ENCODE measurements at places on chromosomes 5 and 9. TPM values are rescaled to one million over a fixed set of nuclear protein-coding genes. Genes with fewer than 3 reads are reported as not detected.

The PCDHGA2 gene
- total RNA-seq = 2.0 TPM

The GABRA6 gene
- not detected for total RNA-seq

- H3K4me3 ChIP-seq = no peak overlapping the region
- peaks cover 97% of the 10 kb centered on the region for H3K36me3 ChIP-seq
- no peak for DNase-seq
- no peaks in the 10 kb centered on the region for H3K27me3 ChIP-seq
- no peaks in the 10 kb centered on the region for H3K4me1 ChIP-seq
Measured at GRCh38 chr9:137797206-137798120, 80.1 kb upstream of the CACNA1B start.

DNA sequence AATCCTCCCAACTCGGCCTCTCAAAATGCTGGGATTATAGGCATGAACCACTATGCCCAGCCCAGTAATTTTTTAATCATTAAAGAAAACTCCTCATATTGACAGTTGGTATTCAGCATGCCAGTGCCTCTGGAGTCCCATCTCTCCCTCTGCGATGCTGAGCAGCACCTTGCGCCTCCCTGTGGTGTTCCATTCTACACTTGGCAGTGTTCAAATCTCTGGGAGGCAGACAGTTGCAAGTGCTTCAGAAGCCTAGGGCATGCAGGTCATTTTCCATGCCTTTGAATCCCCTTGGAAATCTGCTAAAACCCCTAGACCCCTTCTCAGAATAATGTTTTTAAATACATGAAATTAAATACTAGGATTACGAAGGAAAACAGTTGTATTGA is 41.3 kb downstream of the GARNL3 start:
- H3K4me1 ChIP-seq = peaks cover 4% of the 10 kb centered on the region
- H3K4me3 ChIP-seq = no peak overlapping the region
- H3K27me3 ChIP-seq = no peaks in the 10 kb centered on the region

DNA sequence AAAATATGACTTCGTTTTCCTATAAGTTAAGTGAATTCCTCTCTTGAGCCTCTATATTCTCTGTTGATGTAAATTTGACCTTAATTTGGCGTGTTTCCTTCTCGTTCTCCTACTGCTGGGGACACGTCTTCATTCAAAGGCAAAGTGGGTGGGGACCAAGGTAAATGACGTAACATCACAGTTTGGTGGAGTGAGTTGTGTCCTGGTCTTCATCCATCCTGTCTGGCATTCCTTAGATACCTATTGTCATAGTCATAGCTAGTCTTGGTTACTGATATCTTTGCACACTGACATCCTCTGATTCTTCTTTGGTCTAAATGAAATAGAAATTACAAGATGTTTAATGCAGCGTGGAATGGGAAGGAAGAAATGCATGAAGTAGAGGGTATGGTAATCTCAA is 108.5 kb downstream of the NNT start:
- no peak overlapping the region for H3K4me3 ChIP-seq
- H3K27ac ChIP-seq = no peak overlapping the region
- no peaks in the 10 kb centered on the region for H3K27me3 ChIP-seq
- no peak for DNase-seq
- H3K36me3 ChIP-seq = no peaks in the 10 kb centered on the region
- no peaks in the 10 kb centered on the region for H3K4me1 ChIP-seq

Measured in left lung (tissue), 14 donors.